ENCODE measurements at places on chromosomes 6 and 20. TPM values are rescaled to one million over a fixed set of nuclear protein-coding genes. Genes with fewer than 3 reads are reported as not detected.

KHDC1L gene
- total RNA-seq: not detected

DEF6 gene
- total RNA-seq: 0.57 TPM

MATN4 gene
- not detected for total RNA-seq

MLIP gene
- not detected for total RNA-seq

LY6G6C gene
- total RNA-seq: not detected

OPRM1 gene
- total RNA-seq: not detected

- no peak for DNase-seq
These were observed 4.1 kb downstream of the CFB start for GRCh38 chr6:31949926-31950548.

DNA sequence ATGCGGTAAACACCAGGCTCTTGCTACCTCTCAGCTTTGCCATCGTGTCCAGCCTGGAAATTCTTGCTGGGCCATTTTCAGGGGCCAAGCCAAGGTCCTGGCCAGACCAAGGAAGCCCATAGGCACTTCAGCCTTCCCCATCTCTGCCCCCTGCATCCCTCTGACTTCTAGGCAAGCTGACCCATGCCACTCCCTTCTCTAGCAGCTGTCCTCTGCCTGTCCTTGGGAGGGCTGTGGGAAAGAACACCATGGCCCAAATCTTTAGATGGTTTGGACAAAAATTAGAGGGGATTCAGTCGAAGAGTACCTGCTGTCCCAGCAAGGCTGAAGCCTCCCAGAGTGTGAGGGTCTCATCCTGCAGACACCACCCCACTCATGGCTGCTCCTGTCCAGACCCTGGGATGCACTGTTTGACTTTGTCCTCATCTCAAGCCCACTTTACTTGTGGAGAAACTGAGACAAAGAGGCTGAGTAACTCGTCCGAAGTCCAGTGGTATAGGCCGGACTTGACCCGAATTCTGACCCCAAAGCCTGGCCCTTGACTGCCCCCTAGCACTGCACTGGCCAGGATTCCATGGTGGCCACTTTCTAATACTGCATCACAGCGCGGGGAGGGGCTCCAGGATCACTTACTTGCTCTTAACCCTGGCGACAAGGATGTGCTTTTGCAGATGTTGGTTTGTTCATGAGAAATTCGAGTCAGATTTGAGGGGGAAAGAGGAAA, 22.4 kb upstream of the STX16 start:
- no peak for DNase-seq

- no peak for DNase-seq
These were observed 14.1 kb downstream of the DYNLRB1 start for GRCh38 chr20:34530342-34530741.

- no peak for DNase-seq
These were observed 130.0 kb downstream of the FOXC1 start for GRCh38 chr6:1739680-1740079.

GRCh38 chr6:114824409-114824808, 481.6 kb upstream of the HS3ST5 start:
- DNase-seq: no peak

DNA sequence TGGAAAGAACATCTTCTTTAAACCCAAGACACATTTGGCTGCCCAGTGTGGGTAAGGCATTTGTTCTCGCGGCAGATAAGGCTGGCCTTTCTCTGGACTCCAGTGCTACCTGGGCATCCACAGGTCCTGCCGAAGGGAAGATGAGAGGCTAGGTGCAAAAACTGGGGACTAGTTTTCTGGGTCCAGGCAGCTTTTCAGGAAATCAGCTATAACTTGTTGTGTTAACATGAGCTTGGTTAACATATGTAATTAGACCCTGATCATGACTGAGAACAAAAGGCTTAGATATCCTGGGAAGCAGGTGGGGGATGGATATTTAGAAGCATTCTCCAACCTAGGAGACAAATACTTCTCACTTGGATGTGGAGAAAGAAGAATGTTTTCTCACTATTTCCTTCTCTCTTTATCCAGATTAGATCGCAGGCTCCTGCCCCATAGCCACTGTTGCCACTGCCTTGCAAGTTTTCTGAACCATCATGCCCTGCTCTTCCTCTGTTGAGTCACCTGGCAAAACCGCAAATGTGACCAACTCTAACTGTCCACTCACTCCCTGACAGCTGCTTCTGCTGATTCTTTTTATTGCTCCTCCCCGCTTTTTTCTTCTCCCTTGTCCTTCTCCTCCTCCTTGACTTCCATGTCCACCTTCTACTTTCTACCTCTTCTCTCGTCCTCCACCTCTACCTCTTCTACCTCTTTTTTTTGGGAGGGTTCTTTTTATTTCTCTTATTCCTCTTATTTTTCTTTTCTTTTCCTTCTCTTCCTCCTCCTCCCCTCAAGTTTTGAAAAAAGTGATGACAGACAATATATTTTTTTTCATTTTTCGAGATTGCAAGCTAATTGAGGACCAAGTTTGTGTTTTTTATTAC, 258.1 kb downstream of the UTRN start:
- DNase-seq: peak; percentile 97

- DNase-seq: no peak
These were observed 413.5 kb downstream of the SYNE1 start for GRCh38 chr6:152223636-152224035.

DNA sequence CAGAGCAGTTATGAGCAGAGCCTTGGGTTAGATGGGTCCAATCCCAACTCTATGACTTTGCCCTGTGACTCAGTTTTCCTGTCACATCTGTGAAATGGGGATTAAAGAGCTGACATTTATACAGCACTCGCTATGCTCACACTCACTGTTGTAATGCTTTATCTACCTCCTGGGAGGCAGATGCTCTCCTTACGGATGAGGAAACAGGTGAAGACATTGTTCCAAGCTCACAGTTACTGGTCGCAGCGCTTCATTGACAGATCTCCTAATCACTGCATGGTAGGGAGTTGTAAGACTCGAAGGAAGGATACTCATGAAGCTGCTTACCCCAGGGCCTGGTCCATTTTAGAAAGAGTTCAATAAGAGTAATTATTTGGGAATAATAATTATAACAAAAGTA, 2.9 kb upstream of the MYLK2 start:
- DNase-seq: no peak
